ENCODE measurements at places on chromosomes 4 and X. TPM values are rescaled to one million over a fixed set of nuclear protein-coding genes. Genes with fewer than 3 reads are reported as not detected.
A peak's percentile ranks its signal among the peaks of the same experiment; 100 is the strongest.

- DNase-seq: no peak
- no peaks in the 10 kb centered on the region for H3K27me3 ChIP-seq
- H3K27ac ChIP-seq: no peak overlapping the region
- no peaks in the 10 kb centered on the region for H3K4me1 ChIP-seq
- H3K4me3 ChIP-seq: no peak overlapping the region
Measured at GRCh38 chr4:177116161-177116560, 193.5 kb upstream of the NEIL3 start.

DNA sequence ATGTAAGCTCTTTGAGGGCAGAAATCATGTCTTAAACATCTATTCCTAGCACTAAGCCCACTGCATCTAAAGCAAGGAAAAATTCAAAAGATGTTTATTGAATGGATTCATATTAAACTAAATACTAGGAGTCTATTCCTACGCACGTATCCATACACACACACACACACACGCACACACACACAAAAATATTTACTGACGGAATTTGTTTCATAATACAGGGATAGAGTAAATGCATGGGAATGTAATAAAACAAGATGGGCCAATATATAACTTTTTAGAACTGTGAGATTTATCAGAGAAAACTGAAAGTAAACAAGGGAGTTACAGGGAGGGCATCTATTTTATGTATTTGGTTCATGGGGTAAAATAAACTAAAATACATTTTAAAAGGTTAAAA lies 57.6 kb downstream of the WDFY3 start:
- H3K27ac ChIP-seq: no peak overlapping the region
- H3K27me3 ChIP-seq: no peaks in the 10 kb centered on the region
- DNase-seq: no peak
- H3K36me3 ChIP-seq: no peaks in the 10 kb centered on the region
- no peaks in the 10 kb centered on the region for H3K4me1 ChIP-seq

Gene GLRA2
- total RNA-seq: not detected

Gene ATP1B4
- not detected for total RNA-seq

DNA sequence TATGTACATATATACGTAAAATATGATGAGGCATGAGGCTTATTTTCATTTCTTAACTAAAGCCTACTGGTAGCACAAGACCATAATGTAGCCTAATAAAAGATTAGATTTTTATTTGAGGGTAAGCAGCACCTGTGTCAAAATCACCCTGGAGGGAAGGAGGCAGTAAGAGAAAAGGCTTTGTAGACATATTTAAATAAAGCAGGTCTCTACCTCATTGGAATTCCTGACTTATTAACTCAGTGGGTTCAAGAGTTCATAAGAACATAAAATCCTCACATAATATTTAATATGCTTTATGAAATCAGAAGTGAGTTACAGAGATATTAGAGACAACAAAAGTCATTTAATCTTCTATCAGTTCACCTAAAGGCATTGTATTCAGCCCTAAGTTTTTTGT lies 261.6 kb upstream of the ANKRD50 start:
- no peak overlapping the region for H3K4me3 ChIP-seq
- DNase-seq: no peak
- H3K4me1 ChIP-seq: no peaks in the 10 kb centered on the region

- peak overlapping the region; percentile 64 for H3K4me3 ChIP-seq
- H3K4me1 ChIP-seq: peaks cover 5% of the 10 kb centered on the region
- no peaks in the 10 kb centered on the region for H3K36me3 ChIP-seq
- H3K27me3 ChIP-seq: no peaks in the 10 kb centered on the region
Measured at GRCh38 chrX:48468693-48469691, 1.1 kb downstream of the SLC38A5 start.

- no peak overlapping the region for H3K4me3 ChIP-seq
- H3K36me3 ChIP-seq: no peaks in the 10 kb centered on the region
- no peak for DNase-seq
Measured at GRCh38 chr4:153676486-153676885, 7.6 kb upstream of the TLR2 start.

DNA sequence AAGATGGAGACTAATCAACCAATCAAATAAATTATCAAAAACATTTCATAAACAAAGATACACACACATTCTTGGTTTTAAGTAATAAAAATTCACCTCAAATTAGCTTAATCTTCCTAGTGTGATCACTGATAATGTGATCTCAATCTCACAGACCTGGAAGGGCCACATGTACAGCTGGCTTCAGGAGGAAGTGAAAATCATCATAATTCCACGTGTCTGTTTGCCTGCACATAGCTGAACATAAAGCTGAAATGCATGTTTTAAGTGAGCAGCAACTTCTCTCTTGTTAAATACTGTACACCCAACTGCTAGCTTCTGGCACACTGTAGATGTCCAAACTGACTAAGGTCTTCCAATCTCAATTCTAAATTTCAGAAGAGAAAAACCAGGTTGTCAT lies 53.8 kb downstream of the ARHGAP6 start:
- no peaks in the 10 kb centered on the region for H3K36me3 ChIP-seq
- H3K27me3 ChIP-seq: no peaks in the 10 kb centered on the region
- no peak overlapping the region for H3K27ac ChIP-seq
- H3K4me1 ChIP-seq: no peaks in the 10 kb centered on the region
- DNase-seq: no peak
- no peak overlapping the region for H3K4me3 ChIP-seq

GRCh38 chr4:82614838-82615449 lies 53.2 kb upstream of the TMEM150C start:
- no peak overlapping the region for H3K4me3 ChIP-seq
- no peaks in the 10 kb centered on the region for H3K36me3 ChIP-seq
- H3K4me1 ChIP-seq: no peaks in the 10 kb centered on the region
- no peak overlapping the region for H3K27ac ChIP-seq
- no peak for DNase-seq

Gene RBM47
- 47.2 TPM for total RNA-seq

GRCh38 chrX:39755143-39756032 lies 342.4 kb downstream of the BCOR start:
- no peak for DNase-seq
- H3K27me3 ChIP-seq: no peaks in the 10 kb centered on the region
- H3K27ac ChIP-seq: no peak overlapping the region
- no peaks in the 10 kb centered on the region for H3K36me3 ChIP-seq

DNA sequence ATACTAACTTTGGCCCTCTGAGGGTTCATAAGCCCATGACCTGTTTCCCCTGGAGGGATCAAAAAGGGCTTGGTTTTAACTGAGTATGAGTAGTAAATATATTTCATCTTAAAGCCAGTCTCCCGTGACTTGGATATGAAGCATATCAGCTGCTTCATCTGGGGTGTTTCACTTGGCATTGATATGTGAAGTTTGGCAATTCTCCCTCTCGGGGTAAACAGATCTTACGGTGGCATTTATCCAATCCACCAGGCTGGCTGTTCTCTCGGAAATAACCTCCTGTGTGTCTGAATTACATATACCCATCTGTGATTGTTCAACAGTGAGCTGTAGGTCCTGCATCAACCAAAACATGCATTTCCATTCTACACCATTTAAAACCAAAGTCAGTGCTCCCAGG lies 130.7 kb downstream of the ADAM29 start:
- no peaks in the 10 kb centered on the region for H3K4me1 ChIP-seq
- no peak overlapping the region for H3K4me3 ChIP-seq
- no peaks in the 10 kb centered on the region for H3K36me3 ChIP-seq
- no peak for DNase-seq
- no peaks in the 10 kb centered on the region for H3K27me3 ChIP-seq
- no peak overlapping the region for H3K27ac ChIP-seq

- no peaks in the 10 kb centered on the region for H3K4me1 ChIP-seq
- no peaks in the 10 kb centered on the region for H3K27me3 ChIP-seq
- H3K36me3 ChIP-seq: no peaks in the 10 kb centered on the region
- DNase-seq: no peak
Measured at GRCh38 chrX:118189628-118190027, 73.0 kb upstream of the KLHL13 start.

Gene KLF8
- total RNA-seq: 0.54 TPM

GRCh38 chr4:153107246-153107645 lies 97.0 kb upstream of the TRIM2 start:
- H3K36me3 ChIP-seq: no peaks in the 10 kb centered on the region
- H3K27ac ChIP-seq: no peak overlapping the region
- H3K27me3 ChIP-seq: no peaks in the 10 kb centered on the region
- DNase-seq: no peak
- no peaks in the 10 kb centered on the region for H3K4me1 ChIP-seq

DNA sequence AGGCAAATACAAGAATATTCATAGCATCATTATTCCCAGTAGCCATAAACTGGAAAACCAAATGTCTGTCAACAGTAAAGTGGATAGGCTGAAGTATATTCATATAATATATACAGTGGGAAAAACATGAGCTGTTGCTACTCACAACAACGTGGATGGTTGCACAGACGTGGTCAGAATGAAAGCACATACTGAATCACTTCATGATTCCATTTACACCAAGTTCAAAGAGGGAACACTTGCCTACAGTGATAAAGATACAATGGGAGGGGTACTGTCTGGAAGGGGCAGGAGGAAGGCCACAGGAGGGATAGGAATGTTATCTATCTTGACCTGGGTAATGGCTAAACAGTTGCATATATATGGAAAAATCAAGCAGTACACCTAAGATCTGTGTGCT lies 25.3 kb downstream of the APBB2 start:
- H3K4me1 ChIP-seq: no peaks in the 10 kb centered on the region
- no peak overlapping the region for H3K27ac ChIP-seq
- DNase-seq: no peak
- H3K4me3 ChIP-seq: no peak overlapping the region
- H3K27me3 ChIP-seq: no peaks in the 10 kb centered on the region

DNA sequence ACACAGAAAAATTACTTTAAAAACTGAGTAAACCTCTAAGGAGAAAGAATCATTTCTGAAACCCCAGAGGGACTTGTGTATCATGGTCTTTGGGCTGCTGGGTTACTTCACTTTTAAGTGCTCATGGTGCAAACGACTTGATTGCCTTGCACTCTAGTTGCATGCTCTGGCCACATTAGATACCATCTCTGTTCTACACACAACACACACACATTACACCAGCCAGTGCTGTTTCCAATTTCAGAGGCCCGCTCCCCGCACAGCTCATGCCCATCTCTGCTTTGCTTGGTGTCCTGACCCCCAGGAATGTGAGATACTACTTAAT lies 2.1 kb downstream of the PPP3CA start:
- DNase-seq: no peak
- peak overlapping the region; percentile 72 for H3K27ac ChIP-seq
- no peaks in the 10 kb centered on the region for H3K27me3 ChIP-seq

- no peak for DNase-seq
- H3K4me1 ChIP-seq: no peaks in the 10 kb centered on the region
- H3K36me3 ChIP-seq: no peaks in the 10 kb centered on the region
- H3K27ac ChIP-seq: no peak overlapping the region
- no peaks in the 10 kb centered on the region for H3K27me3 ChIP-seq
Measured at GRCh38 chr4:43352859-43353258, 460.3 kb downstream of the GRXCR1 start.

All from naive thymus-derived CD4-positive, alpha-beta T cell (primary cell).